ENCODE measurements at places on chromosomes 16 and 17. TPM values are rescaled to one million over a fixed set of nuclear protein-coding genes. Genes with fewer than 3 reads are reported as not detected.

GRCh38 chr16:28935346-28935745, 3.6 kb downstream of the CD19 start:
- no peak overlapping the region for H3K4me3 ChIP-seq
- H3K36me3 ChIP-seq = no peaks in the 10 kb centered on the region
- H3K27me3 ChIP-seq = no peaks in the 10 kb centered on the region

- H3K27ac ChIP-seq = no peak overlapping the region
- no peaks in the 10 kb centered on the region for H3K27me3 ChIP-seq
- H3K4me1 ChIP-seq = no peaks in the 10 kb centered on the region
- no peak for DNase-seq
- H3K4me3 ChIP-seq = no peak overlapping the region
Measured at GRCh38 chr16:79168321-79168720, 432.2 kb downstream of the MAF start.

DNA sequence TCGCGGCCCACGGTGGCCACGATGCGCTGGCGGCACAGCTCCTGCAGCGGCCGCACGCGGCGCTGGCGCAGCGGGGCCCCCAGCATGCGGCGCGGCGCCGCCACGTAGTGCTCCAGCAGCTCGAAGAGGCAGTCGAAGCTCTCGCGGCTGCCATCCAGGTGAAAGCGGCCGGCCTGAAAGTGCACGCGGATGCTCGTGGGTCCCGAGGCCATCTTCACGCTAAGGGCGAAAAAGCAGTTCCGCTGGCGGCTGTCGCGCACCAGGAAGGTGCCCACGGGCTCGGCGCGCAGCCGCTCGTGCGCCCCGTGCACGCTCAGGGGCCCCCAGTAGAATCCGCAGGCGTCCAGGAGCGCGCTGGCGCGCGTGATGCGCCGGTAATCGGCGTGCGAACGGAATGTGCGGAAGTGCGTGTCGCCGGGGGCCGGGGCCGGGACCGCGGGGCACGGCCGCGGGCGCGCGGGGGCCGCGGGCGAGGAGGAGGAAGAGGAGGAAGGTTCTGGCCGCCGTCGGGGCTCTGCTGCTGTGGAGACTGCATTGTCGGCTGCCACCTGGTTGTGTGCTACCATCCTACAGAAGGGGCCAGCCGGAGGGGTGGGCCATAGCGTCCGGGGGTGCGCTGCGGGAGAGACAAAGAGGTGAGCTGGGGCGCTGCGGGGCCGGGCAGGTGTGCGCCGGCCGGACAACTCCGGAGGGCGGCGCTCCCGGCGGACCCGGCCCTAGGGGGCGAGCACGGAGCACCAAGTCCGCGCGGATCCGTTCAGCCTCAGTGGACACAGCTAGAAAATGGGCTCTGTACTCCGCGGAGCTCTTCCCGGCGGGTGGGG, 879 bp downstream of the SOCS1 start:
- H3K27me3 ChIP-seq = no peaks in the 10 kb centered on the region
- H3K36me3 ChIP-seq = no peaks in the 10 kb centered on the region
- peak overlapping the region; percentile 91 for H3K27ac ChIP-seq
- peak overlapping the region; percentile 92 for H3K4me3 ChIP-seq
- peaks cover 51% of the 10 kb centered on the region for H3K4me1 ChIP-seq

Gene RAB11FIP4
- total RNA-seq = 25.1 TPM

DNA sequence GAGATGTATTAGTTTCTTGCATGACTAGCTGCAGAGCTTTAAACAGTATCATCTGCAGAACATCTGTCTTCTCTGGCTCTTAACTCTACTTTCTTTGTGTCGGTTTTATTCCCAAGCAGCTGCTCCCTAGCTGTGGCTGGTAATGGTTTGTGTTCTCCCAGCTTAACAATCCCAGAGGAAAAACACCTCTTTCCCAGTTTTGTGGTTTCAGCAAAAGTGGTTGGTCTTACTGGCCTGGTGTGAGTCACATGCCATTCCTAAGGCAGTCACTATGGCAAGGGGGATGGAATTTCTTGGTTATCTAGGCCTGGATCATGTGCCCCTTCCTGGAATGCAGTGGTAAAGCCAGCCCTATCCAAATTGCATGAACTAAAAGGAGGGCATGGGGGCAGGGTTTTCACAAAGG, 27.5 kb downstream of the OMG start:
- no peak for DNase-seq
- H3K4me3 ChIP-seq = no peak overlapping the region
- no peaks in the 10 kb centered on the region for H3K36me3 ChIP-seq

- no peak overlapping the region for H3K27ac ChIP-seq
- DNase-seq = peak; percentile 45
- peaks cover 40% of the 10 kb centered on the region for H3K4me1 ChIP-seq
Measured at GRCh38 chr17:63999680-64000531, 1.8 kb downstream of the PRR29 start.

- H3K36me3 ChIP-seq = no peaks in the 10 kb centered on the region
- no peak overlapping the region for H3K27ac ChIP-seq
- no peak for DNase-seq
- H3K4me3 ChIP-seq = no peak overlapping the region
- peaks cover 5% of the 10 kb centered on the region for H3K4me1 ChIP-seq
Measured at GRCh38 chr17:63945784-63946439, 13.8 kb upstream of the CD79B start.

DNA sequence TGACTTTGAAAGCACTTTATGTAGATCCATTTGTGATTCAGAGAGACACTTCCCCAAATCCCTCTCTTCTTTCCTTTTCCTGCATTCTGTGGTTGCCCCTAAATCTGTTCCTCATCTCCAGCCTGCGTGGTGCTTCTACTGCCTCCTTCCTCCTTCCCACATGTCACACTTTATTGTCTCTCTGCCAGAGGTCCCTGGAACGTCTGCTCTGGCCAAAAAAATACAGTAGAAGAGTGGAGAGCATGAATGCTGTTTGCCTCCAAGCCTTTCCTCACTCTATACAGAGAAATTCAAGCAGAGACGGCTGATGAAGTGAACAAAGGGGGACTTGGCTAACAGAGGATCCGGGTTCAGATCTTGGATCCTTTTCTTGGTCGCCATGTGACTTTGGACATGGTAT, 22.8 kb upstream of the IRX3 start:
- H3K27me3 ChIP-seq = no peaks in the 10 kb centered on the region
- no peak overlapping the region for H3K4me3 ChIP-seq
- no peaks in the 10 kb centered on the region for H3K4me1 ChIP-seq
- no peaks in the 10 kb centered on the region for H3K36me3 ChIP-seq

DNA sequence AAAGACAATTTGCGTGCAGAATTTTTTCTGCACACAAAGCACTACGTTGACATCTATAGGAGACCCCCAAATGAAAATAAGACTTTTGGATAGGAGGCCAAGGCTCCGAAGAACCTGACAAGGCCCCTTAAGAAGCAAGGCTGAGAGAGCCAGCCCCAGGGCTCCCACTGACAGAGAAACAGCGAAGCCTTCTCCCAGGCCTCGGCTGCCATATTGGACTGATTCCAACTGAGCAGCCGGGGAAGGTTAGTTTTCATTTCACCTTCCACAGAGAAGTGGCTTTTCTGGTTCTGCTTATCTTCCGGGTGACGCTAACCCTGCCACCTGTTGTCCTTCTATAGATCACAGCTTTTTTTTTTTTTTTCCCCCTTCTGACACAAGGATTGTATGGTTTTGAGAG, 356.7 kb downstream of the SOX9 start:
- no peak overlapping the region for H3K4me3 ChIP-seq
- no peak overlapping the region for H3K27ac ChIP-seq
- H3K36me3 ChIP-seq = no peaks in the 10 kb centered on the region
- H3K4me1 ChIP-seq = no peaks in the 10 kb centered on the region
- H3K27me3 ChIP-seq = no peaks in the 10 kb centered on the region

- no peak overlapping the region for H3K4me3 ChIP-seq
- no peaks in the 10 kb centered on the region for H3K4me1 ChIP-seq
- H3K27ac ChIP-seq = no peak overlapping the region
- no peaks in the 10 kb centered on the region for H3K36me3 ChIP-seq
- no peaks in the 10 kb centered on the region for H3K27me3 ChIP-seq
Measured at GRCh38 chr16:27951489-27952120, 111.9 kb downstream of the GSG1L start.

Gene NQO1
- 73.0 TPM for total RNA-seq

GRCh38 chr17:28364665-28365363, at the start of gene SEBOX:
Gene SEBOX, minus strand, starts transcription at chr17:28365199. Its CDS starts 48 bp downstream, at chr17:28365151.
- no peak within 1 kb of the TSS for H3K27ac ChIP-seq
- peaks cover 55% of the 10 kb centered on the region for H3K36me3 ChIP-seq
- H3K4me1 ChIP-seq = no peaks in the 10 kb centered on the region
- no peak for DNase-seq
- no peak within 1 kb of the TSS for H3K4me3 ChIP-seq

GRCh38 chr17:12536472-12536871, 129.2 kb upstream of the MYOCD start:
- no peak overlapping the region for H3K27ac ChIP-seq
- H3K36me3 ChIP-seq = no peaks in the 10 kb centered on the region
- DNase-seq = no peak

- H3K27me3 ChIP-seq = no peaks in the 10 kb centered on the region
- no peak overlapping the region for H3K4me3 ChIP-seq
- H3K36me3 ChIP-seq = peaks cover 48% of the 10 kb centered on the region
- H3K4me1 ChIP-seq = peaks cover 61% of the 10 kb centered on the region
- peak; percentile 91 for DNase-seq
Measured at GRCh38 chr17:81090361-81091136, 55.6 kb downstream of the BAIAP2 start.

Gene KRT39
- total RNA-seq = not detected
